Cortex of kidney (tissue), 1 donor: ENCODE measurements at places on chromosomes 6 and 20.

DNA sequence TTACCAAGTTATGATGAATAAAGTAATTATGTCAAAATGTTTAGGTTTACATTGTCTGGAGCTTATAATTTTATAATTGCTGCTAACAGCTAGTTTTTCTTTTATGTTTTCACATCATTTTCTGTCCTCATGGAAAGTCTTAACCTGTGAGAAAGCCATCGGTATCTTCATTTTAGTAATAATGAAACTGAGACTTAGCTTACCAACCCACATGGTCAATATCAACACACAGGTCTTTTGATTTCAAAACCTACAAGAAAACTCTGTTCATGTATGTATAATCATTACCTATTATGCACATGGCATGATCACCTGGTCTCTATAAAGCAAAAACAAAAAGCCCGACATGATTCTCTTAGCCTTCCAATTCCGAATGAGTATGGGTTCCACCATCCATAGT lies 61.9 kb downstream of the KCNQ5 start:
- no peak for DNase-seq

- DNase-seq: no peak
These were observed 40.2 kb downstream of the HBS1L start for GRCh38 chr6:135014353-135014832.

GRCh38 chr20:11376420-11376819 lies 541.3 kb upstream of the BTBD3 start:
- DNase-seq: no peak

DNA sequence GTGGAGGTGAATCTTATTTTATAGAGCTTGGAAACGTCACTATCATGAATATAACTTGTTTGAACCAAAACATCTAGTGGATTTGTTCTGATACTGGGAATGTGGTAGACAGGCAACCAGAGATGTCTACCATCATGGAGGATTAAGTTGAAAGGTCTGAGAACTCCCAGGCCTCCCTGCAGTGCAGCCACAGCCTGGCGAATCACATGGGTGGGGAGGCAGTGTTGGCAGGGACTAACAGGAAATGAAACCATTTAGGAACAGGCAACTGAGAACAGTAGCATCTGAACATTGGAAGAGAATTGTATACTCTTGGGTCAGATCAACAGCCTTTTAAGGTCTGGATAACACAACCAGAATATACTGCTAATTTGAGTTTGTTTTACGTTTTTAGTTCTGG lies 22.3 kb upstream of the CEP162 start:
- DNase-seq: no peak

GRCh38 chr6:155256122-155256795 lies 7.6 kb upstream of the CLDN20 start:
- no peak for DNase-seq

- DNase-seq: no peak
These were observed 253.8 kb downstream of the LY86 start for GRCh38 chr6:6842291-6842690.

GRCh38 chr20:60352596-60352995 lies 394.4 kb downstream of the CDH26 start:
- no peak for DNase-seq

GRCh38 chr6:39310542-39310941 lies 3.7 kb downstream of the KCNK17 start:
- no peak for DNase-seq

GRCh38 chr20:21685981-21686380 lies 19.5 kb upstream of the PAX1 start:
- no peak for DNase-seq

DNA sequence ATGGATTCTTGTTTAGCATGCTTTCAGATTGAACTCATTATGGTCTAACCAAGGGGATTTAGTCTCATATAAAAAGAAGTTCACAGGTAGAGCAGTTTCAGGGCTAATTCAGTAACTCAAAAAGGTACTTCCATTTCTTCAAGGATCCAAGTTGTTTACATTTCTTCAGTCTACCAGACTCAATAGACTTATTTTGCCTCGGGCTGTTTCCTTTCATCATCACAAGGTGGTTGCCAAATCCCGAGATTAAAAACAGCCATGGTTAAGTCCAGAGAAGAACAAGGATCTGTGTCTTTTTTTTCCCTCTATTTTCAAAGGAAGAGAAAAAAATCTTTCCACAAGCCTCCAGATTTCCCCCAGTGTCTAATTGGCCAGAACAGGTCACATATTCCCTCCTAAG lies 69.8 kb upstream of the SNX9 start:
- DNase-seq: no peak

GRCh38 chr6:30263734-30264133 lies 50.5 kb upstream of the TRIM26 start:
- DNase-seq: no peak

- no peak for DNase-seq
These were observed 88.9 kb downstream of the COL12A1 start for GRCh38 chr6:75116946-75117345.

- DNase-seq: no peak
These were observed 333.9 kb downstream of the HACE1 start for GRCh38 chr6:104525677-104526322.

DNA sequence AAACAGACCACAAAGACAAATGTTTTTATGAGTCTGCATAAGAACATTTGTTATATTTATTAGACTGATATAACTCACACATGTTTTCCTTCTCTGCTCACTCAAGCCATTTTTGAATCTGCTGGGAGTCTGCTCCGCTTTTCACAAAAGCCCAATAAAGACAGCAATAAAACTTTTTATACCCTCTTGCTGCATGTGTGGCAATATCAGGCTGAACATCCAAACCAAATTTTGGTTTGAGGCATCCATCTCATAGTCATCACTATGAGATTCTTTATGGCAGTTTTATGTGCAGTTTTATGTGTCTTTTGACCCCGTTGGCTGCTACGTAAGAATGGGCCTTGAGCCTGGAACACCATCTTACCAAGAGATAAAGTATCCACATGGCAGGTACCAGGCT lies 1276.8 kb upstream of the ADGRB3 start:
- no peak for DNase-seq

- no peak for DNase-seq
These were observed 90.5 kb downstream of the PRND start for GRCh38 chr20:4812216-4812615.

DNA sequence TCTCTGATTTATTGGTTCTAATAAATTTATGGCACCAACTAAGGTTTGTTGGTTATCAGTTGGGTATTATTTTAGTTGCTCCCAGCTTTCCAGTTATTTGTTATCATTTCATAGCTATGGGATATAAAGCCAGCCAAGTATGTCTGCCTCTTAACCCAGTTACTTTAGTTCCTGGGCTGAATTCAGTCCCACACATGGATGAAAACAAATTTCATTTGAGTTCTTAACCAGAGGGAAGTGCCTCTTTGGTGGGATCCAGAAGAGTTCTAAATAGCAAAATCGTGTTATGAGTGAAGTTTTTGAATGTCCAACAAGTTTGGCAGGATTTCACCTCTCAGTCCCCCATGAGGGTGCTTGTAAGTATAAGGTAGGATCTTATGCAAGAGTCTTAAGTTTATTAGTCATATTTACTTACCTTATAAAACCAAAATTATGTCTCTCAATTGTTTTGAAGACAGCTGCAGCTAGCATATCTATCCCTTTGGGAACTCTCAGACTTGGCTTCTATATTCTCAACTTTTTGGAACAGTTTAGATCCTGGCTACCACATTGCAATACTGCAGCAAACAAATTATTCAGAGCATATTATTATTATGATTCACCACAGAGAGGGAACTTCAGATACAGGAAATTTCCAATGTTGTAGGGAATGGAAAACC lies 683.6 kb downstream of the BCKDHB start:
- no peak for DNase-seq

DNA sequence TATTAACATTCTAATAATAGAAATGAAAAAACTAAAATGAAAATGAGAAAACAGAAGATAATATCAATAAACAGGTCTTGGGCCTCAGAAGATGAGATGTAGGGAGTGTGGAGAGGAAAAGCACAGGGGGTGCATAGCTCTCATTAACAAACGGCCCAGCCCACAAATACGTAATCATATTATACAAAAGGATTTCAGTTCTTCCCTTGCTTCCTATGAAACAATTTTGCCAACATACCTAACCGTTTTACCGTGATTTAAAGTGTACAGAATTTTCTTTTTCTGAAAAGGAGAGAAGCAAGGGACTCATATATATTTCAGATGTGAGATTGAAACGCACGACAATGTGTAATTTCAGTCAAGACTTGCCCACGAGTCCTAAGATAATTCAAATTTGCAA lies 136.0 kb downstream of the HFE start:
- DNase-seq: no peak

DNA sequence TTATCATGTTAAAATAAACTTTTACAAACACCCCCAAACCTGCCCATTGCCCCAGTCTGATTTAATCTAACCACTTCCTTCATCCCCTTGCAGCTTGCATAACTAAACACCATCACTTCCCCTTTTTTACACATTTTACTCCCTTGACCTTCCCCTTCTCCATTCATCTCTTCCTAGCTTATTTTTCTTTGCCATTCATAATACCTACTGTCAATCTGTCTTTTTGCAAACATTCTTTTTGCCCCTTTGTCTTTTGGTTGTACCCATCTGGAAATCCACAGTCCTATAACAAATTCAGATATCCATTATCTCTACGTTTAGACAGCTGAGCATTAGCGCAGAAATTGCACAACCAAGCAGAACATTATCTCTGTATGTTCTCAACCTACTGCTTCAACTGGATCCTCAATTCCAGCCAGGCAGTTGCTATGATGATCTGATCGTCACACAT lies 51.2 kb downstream of the C6orf52 start:
- no peak for DNase-seq

- no peak for DNase-seq
These were observed 104.6 kb upstream of the GLP1R start for GRCh38 chr6:38943964-38944363.

DNA sequence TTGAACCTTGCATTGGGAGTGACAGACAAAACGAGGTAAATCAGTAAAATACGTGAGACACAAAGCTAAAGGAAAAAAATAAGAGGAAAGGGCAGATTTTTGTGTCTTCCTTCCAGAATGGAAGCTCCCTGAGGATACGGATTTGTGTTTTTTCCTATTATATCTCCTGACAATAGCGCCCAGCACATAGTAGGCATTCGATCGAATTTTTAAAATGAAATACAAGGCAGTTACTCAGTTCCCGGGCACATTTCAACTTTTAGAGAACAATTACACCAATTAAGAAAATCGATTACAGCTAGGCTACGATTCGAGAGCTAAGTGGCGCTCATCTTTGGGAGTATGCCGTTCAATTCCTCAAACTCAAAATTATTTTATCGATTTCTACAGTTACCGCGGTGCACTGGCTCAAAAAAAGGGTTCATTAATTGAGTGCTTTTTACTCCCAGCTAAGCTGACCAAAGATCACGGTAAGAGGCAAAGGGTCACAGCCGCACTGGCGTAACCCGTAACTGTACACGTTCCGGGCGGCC lies 443 bp downstream of the RMND1 start:
- no peak for DNase-seq

- no peak for DNase-seq
These were observed 510.3 kb downstream of the KIF16B start for GRCh38 chr20:16062661-16063581.

- no peak for DNase-seq
These were observed 33.6 kb upstream of the GMPR start for GRCh38 chr6:16204653-16205376.
